HepG2 (cell line): ENCODE measurements at places on chromosomes 2 and 18. TPM values are rescaled to one million over a fixed set of nuclear protein-coding genes. Genes with fewer than 3 reads are reported as not detected.

- DNase-seq: no peak
Observed at GRCh38 chr2:12948961-12949353, 232.2 kb downstream of the TRIB2 start.

CAPN14 gene
- total RNA-seq: not detected in 2 replicates

- DNase-seq: no peak
Observed at GRCh38 chr18:58400331-58400870, 228.5 kb downstream of the ALPK2 start.

DNA sequence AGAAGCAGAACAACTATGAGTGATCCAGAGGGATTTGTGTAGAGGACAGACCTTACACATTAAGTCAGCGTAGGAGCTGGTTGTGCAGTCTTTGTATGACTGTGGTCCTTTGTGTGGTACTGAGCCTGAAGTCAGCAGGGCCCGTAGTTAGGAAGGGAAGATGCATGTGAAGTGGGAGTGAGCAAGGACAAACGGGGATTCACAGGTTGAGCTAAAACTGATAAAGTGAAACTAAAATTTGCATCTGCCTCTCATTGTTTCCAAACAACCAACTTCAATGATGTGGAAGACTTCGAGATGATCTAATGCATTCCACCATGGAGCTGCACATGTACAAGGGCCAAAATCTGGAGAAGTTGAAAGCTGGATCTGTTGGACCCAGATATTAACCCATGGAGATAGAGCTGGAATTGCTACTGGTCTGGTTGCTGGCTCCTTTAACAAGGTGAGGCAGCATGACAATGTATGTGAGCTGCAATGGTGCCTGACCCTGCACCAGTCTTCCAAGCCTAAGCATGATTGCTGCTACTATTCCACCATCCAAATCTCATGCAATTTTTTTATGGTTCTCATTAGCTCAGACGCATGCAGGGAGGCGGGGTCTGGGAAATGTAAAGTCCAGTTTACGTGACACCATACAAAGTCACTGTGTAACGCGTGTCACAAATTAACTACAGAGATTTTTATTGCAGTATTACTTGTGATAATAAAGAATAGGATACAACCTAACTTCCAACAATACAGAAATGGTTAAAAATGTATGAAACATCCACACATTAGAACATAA is 12.1 kb upstream of the CYBRD1 start:
- no peak for DNase-seq

GRCh38 chr2:214310319-214310718 is 100.5 kb upstream of the VWC2L start:
- peak; percentile 7 for DNase-seq
